ENCODE measurements at places on chromosomes 12 and 14.

DNA sequence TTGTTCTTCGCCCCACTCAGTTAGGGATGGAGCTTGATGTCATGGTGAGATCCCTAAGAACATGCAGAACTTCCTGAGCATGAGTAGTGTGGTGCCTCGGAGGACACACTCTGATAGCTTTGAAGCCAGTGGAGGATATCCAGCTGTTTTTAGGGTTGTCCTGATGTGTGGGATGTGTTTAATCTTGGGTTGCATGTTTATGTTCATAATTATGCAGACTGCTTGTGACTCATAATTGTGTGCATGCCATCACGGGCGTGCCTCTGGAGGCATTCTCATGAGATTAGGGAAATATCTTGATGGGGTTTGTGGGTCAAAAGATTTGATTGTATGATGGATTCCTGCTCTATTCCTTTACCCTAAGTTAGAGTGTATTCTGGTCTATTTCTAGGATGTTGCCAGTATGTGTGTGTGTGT is 267.4 kb upstream of the PELI2 start:
- DNase-seq, result no peak

DNA sequence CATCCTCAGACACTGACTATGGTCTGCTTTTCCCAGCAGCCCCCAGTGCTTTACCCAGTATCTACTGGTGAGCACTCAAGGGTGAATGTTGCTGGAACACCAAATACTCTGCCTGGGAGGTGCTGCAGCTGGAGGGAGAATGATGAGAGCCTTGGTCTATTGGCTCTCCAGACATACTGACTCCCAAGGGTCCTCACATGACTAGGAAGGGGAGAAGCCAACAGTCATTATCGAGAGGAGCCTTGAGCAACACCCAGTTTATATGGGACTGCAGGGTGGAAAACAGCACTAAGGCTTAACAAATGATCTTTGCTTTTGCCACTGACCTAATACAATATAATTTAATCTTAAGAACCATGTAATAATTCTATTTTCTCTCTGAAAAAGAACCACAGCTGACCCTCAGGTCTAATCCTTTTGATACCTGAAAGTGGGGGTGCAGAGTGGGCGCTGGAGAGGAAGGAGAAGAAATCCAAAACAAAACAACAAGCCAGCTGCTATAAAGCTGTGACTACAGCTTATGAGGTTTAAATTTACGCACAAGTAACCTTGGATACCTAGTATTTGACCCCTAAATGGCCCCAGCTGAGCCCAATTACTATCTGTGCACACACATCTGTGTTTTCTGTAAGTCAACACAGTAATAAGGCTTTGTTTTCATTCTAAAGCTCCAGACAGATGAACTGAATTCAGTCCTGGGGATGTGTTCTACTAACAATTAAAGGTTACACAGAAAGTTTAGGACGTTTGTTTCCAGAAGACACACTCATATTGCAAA is 107.8 kb upstream of the GRIP1 start:
- DNase-seq, result no peak

GRCh38 chr12:96225994-96226399 is 31.8 kb downstream of the ELK3 start:
- DNase-seq, result no peak

DNA sequence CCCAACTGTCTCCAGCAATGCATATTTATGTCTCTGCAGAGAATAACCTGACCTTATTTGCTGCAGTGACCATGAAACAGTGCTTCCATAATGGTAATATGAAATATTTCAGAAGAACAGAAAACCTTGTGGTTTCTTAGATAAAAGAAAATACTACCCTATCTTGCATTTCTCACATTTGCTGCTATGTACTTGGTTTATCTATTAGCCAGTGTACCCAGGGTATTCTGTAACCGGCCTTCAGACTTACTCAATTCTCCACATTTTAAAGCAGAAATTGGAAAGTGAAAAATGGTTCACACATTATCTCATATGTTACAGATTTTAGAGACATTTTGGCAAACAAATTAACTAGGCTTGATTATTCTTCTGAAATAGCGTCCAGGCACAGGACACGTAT is 57.9 kb upstream of the CCDC91 start:
- no peak for DNase-seq

DNA sequence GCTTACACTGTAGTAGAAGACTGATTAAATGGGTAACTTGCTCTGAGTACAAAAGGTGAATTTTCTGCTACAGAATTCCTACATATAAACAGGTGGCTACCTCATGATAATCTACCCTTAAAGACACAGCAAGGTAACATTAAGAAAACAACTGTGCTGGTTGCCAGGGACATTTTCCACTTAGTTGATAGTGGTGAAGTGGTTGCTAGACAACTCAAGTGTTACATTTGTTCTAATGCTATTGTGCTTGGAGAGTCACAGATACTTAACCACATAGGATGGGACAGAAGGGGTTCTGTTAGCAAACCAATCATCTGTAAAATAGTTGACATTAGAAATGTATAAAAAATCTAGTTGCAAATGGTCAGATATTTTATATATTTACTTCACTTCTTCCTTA is 870.3 kb upstream of the SEL1L start:
- DNase-seq, result no peak

All from stimulated activated CD8-positive, alpha-beta memory T cell treated with anti-CD3 and anti-CD28 coated beads, Interleukin-4, amount 100 ng/mL, for 1 hour (primary cell).